Astrocyte (in vitro differentiated cells and primary cell): ENCODE measurements at places on chromosomes 7 and 10. TPM values are rescaled to one million over a fixed set of nuclear protein-coding genes. Genes with fewer than 3 reads are reported as not detected.

GRCh38 chr10:74868392-74868977 lies 42.1 kb downstream of the KAT6B start:
- no peaks in the 10 kb centered on the region for H3K36me3 ChIP-seq
- no peak for DNase-seq
- no peak overlapping the region for H3K27ac ChIP-seq
- H3K4me3 ChIP-seq, result no peak overlapping the region
- no peaks in the 10 kb centered on the region for H3K27me3 ChIP-seq

GRCh38 chr7:124263232-124263827 lies 230.5 kb upstream of the TMEM229A start:
- no peak overlapping the region for H3K4me3 ChIP-seq
- no peak overlapping the region for H3K27ac ChIP-seq
- no peaks in the 10 kb centered on the region for H3K4me1 ChIP-seq
- no peaks in the 10 kb centered on the region for H3K27me3 ChIP-seq

DNA sequence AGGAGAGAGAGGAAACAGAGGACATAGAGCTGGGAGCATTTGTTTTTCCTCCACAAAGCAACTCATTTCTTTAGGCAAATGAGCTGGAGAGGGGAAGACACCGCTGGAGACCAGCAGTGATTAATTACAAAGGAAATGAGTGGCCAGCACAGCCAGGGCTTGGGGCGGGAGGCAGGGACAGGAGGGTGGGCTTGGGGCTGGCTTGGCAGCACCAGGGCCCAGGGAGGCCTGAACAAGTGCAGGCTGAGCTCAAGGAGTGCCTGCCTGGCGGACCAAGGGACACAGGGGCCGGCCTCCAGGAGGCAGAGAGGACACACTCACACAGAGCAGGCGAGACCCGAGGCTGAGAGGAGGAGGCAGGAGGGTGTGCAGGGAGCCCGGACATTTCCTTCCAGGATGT lies 149.0 kb upstream of the UNC5B start:
- no peak overlapping the region for H3K4me3 ChIP-seq
- no peak for DNase-seq
- H3K36me3 ChIP-seq, result no peaks in the 10 kb centered on the region
- peaks cover 6% of the 10 kb centered on the region for H3K27me3 ChIP-seq
- no peaks in the 10 kb centered on the region for H3K4me1 ChIP-seq

OR2A7 gene
- 0.62 and 0.64 TPM in 2 replicates for total RNA-seq

PPP1R17 gene
- not detected in 2 replicates for total RNA-seq

DNA sequence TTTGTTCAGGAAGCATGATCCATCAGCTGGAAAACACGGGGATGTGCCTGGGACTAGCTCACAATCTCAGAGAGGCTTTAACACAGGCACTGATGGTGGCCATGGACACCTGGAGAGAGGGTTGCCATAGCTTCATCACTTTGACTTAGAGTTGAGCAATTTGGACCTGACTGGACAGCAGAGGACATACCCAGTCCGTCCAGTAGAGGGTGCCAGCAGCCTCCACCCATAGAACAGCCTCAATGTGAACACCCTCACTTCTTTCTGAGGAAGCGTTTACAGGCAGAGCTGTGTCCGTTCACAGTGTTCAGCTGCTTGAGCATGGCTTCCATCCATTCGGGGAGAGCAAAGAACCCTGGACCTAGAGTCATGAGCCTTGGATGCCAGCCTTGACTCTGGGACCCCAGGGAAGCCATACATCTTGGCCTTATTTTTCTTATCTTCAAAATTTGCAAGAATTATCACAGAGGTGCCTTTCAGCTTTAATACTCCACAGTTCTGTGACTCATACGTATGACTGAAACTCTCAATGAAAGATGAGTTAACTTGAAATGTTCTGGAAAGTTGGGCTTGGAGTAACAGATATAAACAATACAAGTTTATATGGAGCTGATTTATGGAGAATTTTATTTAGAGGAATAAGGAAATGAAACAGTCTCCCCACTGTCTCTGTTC lies 302.9 kb upstream of the PODXL start:
- no peaks in the 10 kb centered on the region for H3K36me3 ChIP-seq
- H3K27me3 ChIP-seq, result no peaks in the 10 kb centered on the region
- no peak overlapping the region for H3K27ac ChIP-seq
- DNase-seq, result peak; percentile 65
- peaks cover 19% of the 10 kb centered on the region for H3K4me1 ChIP-seq

NODAL gene
- total RNA-seq, result 0.43 TPM in 1 of 2 replicates, not detected in the other

- no peaks in the 10 kb centered on the region for H3K27me3 ChIP-seq
- DNase-seq, result peak; percentile 8
- no peak overlapping the region for H3K27ac ChIP-seq
Measured at GRCh38 chr7:125670926-125671572, 741.4 kb upstream of the POT1 start.

GRCh38 chr7:128036226-128036940 lies 5.1 kb upstream of the LRRC4 start:
- no peaks in the 10 kb centered on the region for H3K36me3 ChIP-seq
- no peak overlapping the region for H3K4me3 ChIP-seq
- H3K27me3 ChIP-seq, result no peaks in the 10 kb centered on the region
- DNase-seq, result no peak
- H3K27ac ChIP-seq, result no peak overlapping the region

HMX3 gene
- not detected in 2 replicates for total RNA-seq
